ENCODE measurements at places on chromosomes 12 and 14. TPM values are rescaled to one million over a fixed set of nuclear protein-coding genes. Genes with fewer than 3 reads are reported as not detected.

FOXA1 gene
- 8.0 TPM for total RNA-seq

EFS gene
- total RNA-seq = 0.42 TPM

CARMIL3 gene
- total RNA-seq = 0.05 TPM

SLC6A15 gene
- not detected for total RNA-seq

ITGB7 gene
- total RNA-seq = 1.7 TPM

SAV1 gene
- total RNA-seq = 14.0 TPM

SYT1 gene
- total RNA-seq = 0.84 TPM

PRB2 gene
- total RNA-seq = not detected

NEMP1 gene
- total RNA-seq = 10.9 TPM

KRT79 gene
- not detected for total RNA-seq

INHBE gene
- total RNA-seq = 17.6 TPM

EXOC5 gene
- total RNA-seq = 28.9 TPM

RNASE2 gene
- total RNA-seq = 27.0 TPM

PLCZ1 gene
- not detected for total RNA-seq

SYCP3 gene
- total RNA-seq = not detected

G2E3 gene
- total RNA-seq = 14.0 TPM

RNASE1 gene
- total RNA-seq = 11.7 TPM

Measured in liver (tissue), 10 donors.